Natural killer cell treated with Interleukin-12 subunit alpha and Interleukin-12 subunit beta and Interleukin-15 and Interleukin-18, amount 100 ng/mL, for 72 hours (primary cell): ENCODE measurements at places on chromosomes 5 and 9. TPM values are rescaled to one million over a fixed set of nuclear protein-coding genes. Genes with fewer than 3 reads are reported as not detected.

Gene OR1Q1
- total RNA-seq: not detected

Gene KCTD16
- not detected for total RNA-seq

Gene PCDHGA12
- total RNA-seq: 1.4 TPM

Gene PCDHB5
- not detected for total RNA-seq

Gene ACOT12
- total RNA-seq: not detected

Gene TMEM215
- total RNA-seq: not detected

Gene FCN2
- total RNA-seq: not detected

Gene PCDHA4
- not detected for total RNA-seq

Gene CDC25C
- total RNA-seq: 14.0 TPM

Gene LHX3
- total RNA-seq: 0.12 TPM

Gene MCIDAS
- not detected for total RNA-seq

Gene KCNV2
- not detected for total RNA-seq

Gene SV2C
- 0.06 TPM for total RNA-seq

Gene C9orf40
- total RNA-seq: 15.1 TPM

GRCh38 chr5:137618476-137618875, 117.4 kb downstream of the KLHL3 start:
- DNase-seq: no peak
- H3K36me3 ChIP-seq: no peaks in the 10 kb centered on the region
- H3K4me1 ChIP-seq: no peaks in the 10 kb centered on the region
- H3K27me3 ChIP-seq: no peaks in the 10 kb centered on the region

GRCh38 chr5:3300726-3301125, 294.9 kb upstream of the IRX1 start:
- no peak for DNase-seq
- no peaks in the 10 kb centered on the region for H3K36me3 ChIP-seq
- H3K27ac ChIP-seq: no peak overlapping the region
- no peaks in the 10 kb centered on the region for H3K4me1 ChIP-seq
- no peaks in the 10 kb centered on the region for H3K27me3 ChIP-seq
- H3K4me3 ChIP-seq: no peak overlapping the region

GRCh38 chr9:70390933-70391341, 23.5 kb downstream of the KLF9 start:
- H3K4me1 ChIP-seq: peaks cover 33% of the 10 kb centered on the region
- H3K36me3 ChIP-seq: peaks cover 4% of the 10 kb centered on the region
- H3K4me3 ChIP-seq: no peak overlapping the region
- no peak for DNase-seq
- H3K27ac ChIP-seq: peak overlapping the region; percentile 78

- H3K36me3 ChIP-seq: no peaks in the 10 kb centered on the region
- no peak for DNase-seq
- H3K4me3 ChIP-seq: no peak overlapping the region
- H3K4me1 ChIP-seq: no peaks in the 10 kb centered on the region
- H3K27ac ChIP-seq: no peak overlapping the region
These were observed 253.5 kb upstream of the HAPLN1 start for GRCh38 chr5:83973925-83974815.

DNA sequence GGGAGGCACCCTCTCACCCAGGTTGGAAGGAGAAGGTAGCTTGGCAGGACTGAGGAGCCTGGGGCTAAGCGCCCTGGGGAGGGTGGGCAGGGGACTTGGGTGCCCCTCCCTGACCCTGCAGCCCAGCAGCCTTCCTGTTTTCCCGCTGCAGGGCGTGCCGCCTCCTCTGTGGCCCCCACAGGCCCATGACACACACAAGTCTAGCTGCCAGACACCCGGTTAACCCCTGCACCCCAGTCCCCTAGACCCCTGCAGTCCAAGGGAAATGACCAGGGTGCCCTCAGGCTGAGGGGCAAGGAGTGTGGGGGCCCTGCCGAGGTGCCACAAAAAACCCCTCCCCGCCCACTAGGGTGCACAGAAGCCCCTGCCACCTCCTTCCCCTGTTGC, 33.0 kb downstream of the GOLGA2 start:
- H3K4me3 ChIP-seq: no peak overlapping the region
- H3K36me3 ChIP-seq: no peaks in the 10 kb centered on the region

DNA sequence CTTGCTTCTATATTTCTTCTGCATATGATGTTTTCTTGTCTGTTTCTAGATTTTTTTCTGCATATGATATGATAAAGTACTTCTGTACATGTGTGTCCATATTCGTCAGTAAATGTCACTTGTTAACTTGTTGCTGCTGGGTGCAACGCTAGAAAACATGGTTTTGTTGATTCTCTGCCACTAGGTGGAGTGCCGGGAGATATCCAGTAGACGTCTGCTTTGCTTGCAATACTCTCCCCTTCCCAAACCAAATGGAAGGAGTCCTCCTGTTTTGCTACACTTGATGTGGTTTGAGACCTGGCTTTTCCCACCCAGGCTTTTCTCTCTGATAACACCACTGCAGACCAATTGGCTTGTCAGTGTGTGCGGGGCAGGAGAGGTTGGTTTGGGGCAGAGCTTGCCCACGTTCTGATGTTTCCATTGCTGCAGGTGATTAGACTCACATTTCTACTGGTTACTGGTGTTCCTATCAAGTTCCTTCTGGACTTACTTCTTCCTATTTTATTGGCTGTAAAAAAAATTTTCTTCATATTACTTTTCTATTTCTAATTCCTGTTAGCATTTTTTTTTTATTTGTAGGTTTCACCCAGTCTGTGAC, 900.0 kb upstream of the CDH10 start:
- no peak overlapping the region for H3K4me3 ChIP-seq
- no peaks in the 10 kb centered on the region for H3K36me3 ChIP-seq
- no peak overlapping the region for H3K27ac ChIP-seq
- H3K4me1 ChIP-seq: no peaks in the 10 kb centered on the region
- H3K27me3 ChIP-seq: no peaks in the 10 kb centered on the region

DNA sequence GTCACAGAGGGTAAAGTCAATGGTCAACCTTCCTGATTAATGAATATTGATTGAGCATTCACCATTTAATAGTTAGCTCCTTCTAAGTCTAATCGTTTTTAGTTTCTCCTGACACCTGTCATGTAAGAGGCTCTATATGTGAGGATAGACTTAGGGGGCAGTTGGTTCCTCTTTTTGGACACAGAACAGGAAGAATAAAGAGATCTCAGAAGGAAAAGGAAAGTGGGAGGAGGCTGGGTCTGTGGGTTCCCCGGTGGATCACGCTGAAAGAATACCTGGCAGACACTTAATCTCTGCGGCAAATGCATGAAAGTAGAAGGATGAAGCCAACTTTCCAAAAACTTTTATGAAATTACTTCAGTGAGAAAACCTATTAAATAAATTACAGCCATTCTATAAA, 98.4 kb downstream of the PDE4D start:
- H3K27me3 ChIP-seq: no peaks in the 10 kb centered on the region
- H3K27ac ChIP-seq: no peak overlapping the region
- H3K36me3 ChIP-seq: no peaks in the 10 kb centered on the region
- H3K4me1 ChIP-seq: peaks cover 6% of the 10 kb centered on the region

DNA sequence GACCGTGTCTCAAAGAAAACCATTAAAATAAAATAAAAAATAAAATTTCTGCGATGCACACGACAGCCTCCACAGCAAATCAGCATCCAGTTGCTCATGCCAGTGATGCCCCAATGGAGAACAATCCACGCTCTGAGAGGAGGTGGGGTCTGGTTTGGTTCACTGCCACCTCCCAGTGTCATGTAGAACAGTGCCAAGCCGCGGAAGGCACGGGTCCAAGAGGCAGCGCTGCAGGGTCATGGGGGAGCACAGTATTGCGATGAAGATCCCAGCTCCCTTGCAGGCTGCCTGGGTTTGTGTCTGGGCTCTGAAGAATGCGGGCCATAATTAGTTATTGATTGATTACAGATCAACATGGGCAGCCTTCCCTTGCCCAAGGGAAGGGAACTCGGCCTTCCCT, 6.1 kb upstream of the CACFD1 start:
- no peaks in the 10 kb centered on the region for H3K4me1 ChIP-seq
- H3K4me3 ChIP-seq: no peak overlapping the region
- no peaks in the 10 kb centered on the region for H3K27me3 ChIP-seq
- no peak overlapping the region for H3K27ac ChIP-seq
- no peaks in the 10 kb centered on the region for H3K36me3 ChIP-seq

DNA sequence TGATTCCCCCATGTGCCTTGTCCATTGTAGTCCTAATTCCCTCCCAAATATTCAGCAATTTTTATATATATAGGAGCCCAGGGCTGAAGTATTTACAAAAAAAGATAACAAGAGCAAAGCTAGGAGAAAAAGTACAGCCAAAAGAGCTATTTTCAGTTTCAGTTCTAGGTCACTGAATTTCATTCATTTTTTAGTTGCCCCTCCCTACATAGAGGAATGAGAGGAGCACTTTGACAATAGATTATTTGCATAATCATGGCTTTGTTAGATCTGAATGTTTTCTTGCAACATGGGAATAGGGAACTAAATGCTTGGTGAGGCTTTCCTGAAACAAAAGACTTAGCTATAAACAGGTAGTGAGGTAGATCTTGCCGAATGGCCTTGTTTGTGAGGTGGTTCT, 15.3 kb upstream of the F2RL2 start:
- peak overlapping the region; percentile 57 for H3K27ac ChIP-seq
- peak overlapping the region; percentile 23 for H3K4me3 ChIP-seq
- H3K27me3 ChIP-seq: no peaks in the 10 kb centered on the region
- H3K4me1 ChIP-seq: peaks cover 31% of the 10 kb centered on the region
- no peak for DNase-seq
- peaks cover 23% of the 10 kb centered on the region for H3K36me3 ChIP-seq

- no peaks in the 10 kb centered on the region for H3K4me1 ChIP-seq
- H3K4me3 ChIP-seq: no peak overlapping the region
These were observed 109.2 kb upstream of the SMIM23 start for GRCh38 chr5:171676286-171676944.

GRCh38 chr9:134564431-134565170, 77.0 kb upstream of the COL5A1 start:
- no peak overlapping the region for H3K27ac ChIP-seq
- peaks cover 5% of the 10 kb centered on the region for H3K27me3 ChIP-seq
- no peaks in the 10 kb centered on the region for H3K4me1 ChIP-seq
- H3K36me3 ChIP-seq: no peaks in the 10 kb centered on the region
- no peak for DNase-seq

- H3K4me1 ChIP-seq: no peaks in the 10 kb centered on the region
- no peak overlapping the region for H3K4me3 ChIP-seq
- no peaks in the 10 kb centered on the region for H3K36me3 ChIP-seq
- no peaks in the 10 kb centered on the region for H3K27me3 ChIP-seq
These were observed 158.0 kb downstream of the SEMA5A start for GRCh38 chr5:9387879-9388278.

- peaks cover 40% of the 10 kb centered on the region for H3K4me1 ChIP-seq
- no peak overlapping the region for H3K27ac ChIP-seq
- H3K27me3 ChIP-seq: no peaks in the 10 kb centered on the region
These were observed 22.6 kb upstream of the NOTCH1 start for GRCh38 chr9:136568288-136569081.

- no peak overlapping the region for H3K4me3 ChIP-seq
- H3K36me3 ChIP-seq: no peaks in the 10 kb centered on the region
- peaks cover 3% of the 10 kb centered on the region for H3K27me3 ChIP-seq
- DNase-seq: no peak
- no peak overlapping the region for H3K27ac ChIP-seq
These were observed 31.4 kb upstream of the LPCAT1 start for GRCh38 chr5:1555011-1555807.

DNA sequence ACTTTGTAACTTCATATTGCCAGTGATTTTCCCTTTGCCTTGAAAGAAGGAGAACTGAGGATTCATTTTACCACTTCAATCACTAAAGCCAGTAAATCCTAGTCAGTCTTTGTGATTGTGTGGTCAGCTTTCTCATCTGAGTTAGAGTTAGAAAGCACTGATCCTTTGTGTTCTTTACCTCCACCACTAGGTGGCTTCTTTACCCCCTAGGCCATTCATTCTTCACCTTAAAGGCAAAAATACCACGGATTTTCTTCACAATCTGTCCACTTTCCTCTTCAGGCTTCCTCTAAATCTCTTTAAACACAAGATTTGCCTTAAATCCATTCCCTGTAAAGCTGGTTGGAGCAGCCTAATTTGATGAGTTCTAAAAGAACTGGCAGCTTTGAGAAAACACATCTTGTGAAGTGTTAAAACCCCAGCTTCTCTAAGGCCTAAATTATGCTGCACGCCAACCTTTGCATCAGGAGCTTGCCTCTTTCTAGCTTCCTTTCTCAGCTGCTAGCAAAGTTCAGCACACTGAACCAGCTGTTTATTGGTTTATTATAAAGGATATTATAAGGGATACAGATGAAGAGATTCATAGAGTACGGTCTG, 20.4 kb downstream of the BDP1 start:
- no peak for DNase-seq
- peaks cover 6% of the 10 kb centered on the region for H3K36me3 ChIP-seq
- H3K4me3 ChIP-seq: no peak overlapping the region
- no peak overlapping the region for H3K27ac ChIP-seq

- H3K4me1 ChIP-seq: no peaks in the 10 kb centered on the region
- H3K27me3 ChIP-seq: peaks cover 42% of the 10 kb centered on the region
- no peak overlapping the region for H3K27ac ChIP-seq
- H3K36me3 ChIP-seq: no peaks in the 10 kb centered on the region
- H3K4me3 ChIP-seq: no peak overlapping the region
These were observed 296.3 kb upstream of the SMARCA2 start for GRCh38 chr9:1718836-1719235.

DNA sequence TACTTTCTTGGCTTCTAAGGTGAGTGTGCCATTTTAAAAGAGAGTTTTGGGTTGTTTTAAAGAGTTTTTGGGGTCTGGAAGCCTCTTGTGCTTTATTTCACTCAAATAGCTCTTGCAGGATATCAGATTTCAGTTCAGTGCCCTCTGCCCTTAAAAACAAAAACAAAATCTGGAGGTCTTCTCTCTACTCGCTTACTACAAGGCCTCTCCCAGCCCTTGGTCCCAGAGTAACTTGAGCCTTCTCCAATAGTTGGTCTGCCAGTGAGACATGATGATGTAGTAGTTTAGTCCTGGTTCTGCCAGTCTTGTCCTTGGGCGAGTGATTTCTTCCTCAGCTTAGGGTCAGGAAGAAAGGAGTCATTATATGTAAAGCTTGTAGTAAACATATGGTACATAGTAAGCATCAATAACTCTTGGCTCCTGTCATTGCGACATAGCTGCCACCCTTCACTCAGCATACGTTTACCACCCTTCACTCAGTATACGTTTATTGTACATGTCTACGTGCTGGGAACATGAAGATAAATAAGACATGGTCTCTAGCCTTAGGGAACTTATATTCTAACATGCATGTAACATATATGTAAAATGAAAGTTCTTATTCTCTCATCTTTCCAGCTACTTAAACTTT, 147.6 kb downstream of the MAN2A1 start:
- peaks cover 13% of the 10 kb centered on the region for H3K36me3 ChIP-seq
- H3K4me3 ChIP-seq: no peak overlapping the region
- no peak for DNase-seq
- H3K27me3 ChIP-seq: no peaks in the 10 kb centered on the region
- no peak overlapping the region for H3K27ac ChIP-seq
- H3K4me1 ChIP-seq: no peaks in the 10 kb centered on the region

- no peak overlapping the region for H3K27ac ChIP-seq
- H3K4me3 ChIP-seq: no peak overlapping the region
- H3K4me1 ChIP-seq: peaks cover 8% of the 10 kb centered on the region
- no peaks in the 10 kb centered on the region for H3K36me3 ChIP-seq
These were observed 194.9 kb downstream of the MAN2A1 start for GRCh38 chr5:109884676-109885075.
